NCI-H187 treated with DMSO at 0.1 percent for 48 hours (cell line): ENCODE measurements at places on chromosomes 16 and 17.

DNA sequence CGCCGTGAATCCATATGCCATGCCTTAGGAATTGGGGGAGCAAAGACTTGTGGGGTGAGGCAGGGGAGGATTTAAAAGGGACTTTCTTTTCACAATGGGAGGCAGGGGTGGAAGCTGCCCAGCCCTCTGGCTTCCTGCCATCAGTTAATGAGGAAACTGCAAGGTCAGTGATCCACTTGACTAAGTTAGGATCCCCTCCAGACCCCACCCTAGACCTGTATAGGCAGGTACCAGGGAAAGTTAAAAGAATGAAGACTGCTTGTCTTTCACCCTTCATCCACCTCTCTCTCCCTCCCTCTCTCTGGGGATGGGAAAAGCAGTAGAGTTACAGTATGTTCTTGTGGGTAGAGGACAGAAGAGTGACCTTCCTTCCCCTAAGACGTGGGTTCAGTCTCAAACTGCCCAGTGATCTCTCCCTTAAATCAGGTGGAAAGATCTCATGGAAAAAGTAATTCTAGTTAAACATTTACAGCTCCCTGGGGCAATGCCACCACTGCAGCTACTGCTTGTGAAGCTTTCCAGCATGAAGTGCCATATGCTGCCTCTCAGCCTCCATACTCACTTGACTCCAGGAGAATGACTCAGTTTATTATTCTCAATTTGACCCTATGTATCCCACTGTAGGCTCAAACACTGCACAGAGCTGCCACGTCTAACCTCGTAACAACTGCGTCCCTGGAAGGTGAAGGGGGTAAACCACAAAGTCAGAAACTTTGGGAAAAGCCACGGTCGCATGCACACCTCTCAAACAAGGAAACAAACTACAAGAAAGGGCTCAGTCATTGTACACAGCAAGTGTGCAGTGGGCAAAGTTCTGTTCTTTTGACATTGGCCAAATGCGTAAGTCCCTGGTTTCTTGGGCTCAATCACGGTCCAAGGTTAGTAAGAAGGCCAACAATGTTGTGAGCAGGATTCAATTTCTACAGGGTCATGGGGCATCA lies 1.2 kb downstream of the COA3 start:
- no peak for DNase-seq

- no peak for DNase-seq
Measured at GRCh38 chr17:4072487-4073157, 70.2 kb downstream of the ZZEF1 start.

- no peak for DNase-seq
Measured at GRCh38 chr17:21381076-21381706, 5.0 kb downstream of the KCNJ12 start.

DNA sequence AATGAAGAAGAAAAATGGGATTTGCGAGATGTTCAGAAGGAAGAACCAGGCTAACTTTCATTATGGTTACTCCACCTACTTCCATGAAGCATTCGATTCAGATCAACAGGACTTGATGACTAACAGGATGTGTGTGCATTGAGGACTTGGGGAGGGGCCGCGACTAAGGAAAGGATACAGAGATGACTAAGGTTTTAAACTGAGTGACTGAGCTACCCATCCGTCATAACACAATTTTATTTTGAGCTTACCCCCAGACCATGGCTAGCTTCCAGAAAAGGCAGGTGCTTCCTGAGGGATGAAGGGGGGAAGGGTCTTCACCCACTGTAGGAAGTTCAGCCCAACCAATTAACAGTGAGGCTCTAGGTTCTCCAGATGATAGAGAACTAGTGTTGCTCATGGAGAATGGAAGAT lies 2.5 kb upstream of the CDYL2 start:
- DNase-seq, result no peak

DNA sequence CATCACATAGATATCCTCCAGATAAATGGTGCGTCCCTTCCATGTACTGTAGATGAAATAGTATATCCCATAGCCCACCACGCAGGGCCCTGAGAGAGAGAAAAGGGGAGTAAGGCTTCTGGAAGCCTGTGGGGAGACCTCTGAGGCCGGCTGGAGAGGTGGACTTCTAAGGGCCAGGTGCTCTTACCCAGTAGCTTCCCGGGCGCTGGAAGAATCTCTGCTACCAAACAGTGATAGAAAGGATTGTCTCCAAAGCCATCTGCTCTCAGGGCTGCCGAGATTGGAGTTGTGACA lies 718 bp downstream of the SAT2 start:
- no peak for DNase-seq

DNA sequence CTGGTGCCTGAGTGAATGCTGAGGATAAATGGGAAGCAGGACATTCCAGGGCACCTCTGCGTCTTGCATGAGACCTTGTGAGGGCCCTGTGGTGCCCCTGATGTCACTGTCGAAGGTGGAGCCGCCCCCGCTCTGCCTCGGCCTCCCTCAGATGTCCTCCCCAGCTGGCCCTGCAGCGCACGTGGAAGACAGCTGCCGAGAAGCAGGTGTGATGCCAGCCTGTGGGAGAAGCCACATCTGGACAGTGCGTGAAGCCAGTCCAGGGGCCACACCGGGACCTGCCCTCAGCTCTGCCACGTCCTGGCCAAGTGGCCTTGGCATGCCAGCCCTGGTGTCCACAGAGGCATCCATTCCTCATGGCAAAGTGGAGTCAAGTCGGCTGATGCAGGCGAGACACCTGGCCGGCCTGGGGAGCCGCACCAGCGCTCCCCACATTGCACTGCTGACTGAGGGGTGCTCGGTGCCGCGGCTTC lies 21.6 kb upstream of the METRNL start:
- no peak for DNase-seq

DNA sequence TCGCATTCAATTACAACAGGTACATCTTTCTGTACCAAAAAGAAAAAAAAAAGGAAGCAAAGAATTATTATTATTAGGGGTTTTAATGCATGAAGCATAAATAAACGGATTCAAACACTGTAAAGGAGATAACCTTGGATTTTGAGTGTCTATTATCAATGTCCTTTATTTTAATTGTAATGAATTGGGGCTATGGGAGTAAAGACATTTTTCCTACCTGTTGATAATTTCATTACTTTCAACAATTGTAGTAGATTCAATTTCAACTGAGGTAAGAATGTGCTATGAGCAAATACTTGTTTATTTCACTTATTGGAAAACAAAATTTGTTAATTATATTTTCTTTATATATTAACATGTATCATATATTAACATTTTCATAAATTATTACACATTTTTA lies 855.6 kb downstream of the KCNJ2 start:
- no peak for DNase-seq

- DNase-seq, result no peak
Measured at GRCh38 chr16:69056421-69056820, 49.0 kb upstream of the HAS3 start.

GRCh38 chr17:57666201-57666870 lies 78.8 kb downstream of the CCDC182 start:
- no peak for DNase-seq

- DNase-seq, result no peak
Measured at GRCh38 chr17:2068519-2069051, 13.7 kb downstream of the HIC1 start.

DNA sequence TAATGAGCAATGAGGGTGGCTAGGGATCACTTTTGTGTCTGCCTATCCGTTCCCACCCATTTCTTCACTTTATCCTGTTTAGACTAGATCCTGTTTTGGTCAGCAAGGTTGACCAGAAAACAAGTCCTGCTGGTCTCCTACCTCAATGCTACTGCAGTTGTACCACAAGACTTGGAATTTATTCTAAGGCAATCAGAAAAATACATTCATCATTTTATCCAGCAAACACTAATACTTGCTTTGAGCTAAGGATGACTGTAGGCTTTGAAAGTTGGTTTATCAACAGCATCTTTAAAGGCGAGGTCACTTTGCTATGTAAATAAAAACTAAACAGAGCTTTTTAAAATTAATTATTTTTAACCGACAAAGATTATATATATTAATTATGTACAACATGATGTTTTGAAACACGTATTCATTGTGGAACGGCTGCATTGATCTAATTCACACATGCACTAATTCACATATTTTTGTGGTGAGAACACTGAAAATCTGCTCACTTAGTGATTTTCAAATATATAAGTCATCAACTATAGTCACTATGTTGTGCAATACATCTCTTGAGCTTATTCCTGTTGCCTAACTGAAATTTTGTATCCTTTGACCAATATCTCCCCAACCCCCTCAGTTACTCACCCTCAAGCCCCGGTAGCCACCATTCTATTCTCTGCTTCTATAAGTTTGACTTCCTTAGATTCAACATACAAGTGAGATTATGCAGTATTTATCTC lies 125.9 kb upstream of the HS3ST3A1 start:
- no peak for DNase-seq

DNA sequence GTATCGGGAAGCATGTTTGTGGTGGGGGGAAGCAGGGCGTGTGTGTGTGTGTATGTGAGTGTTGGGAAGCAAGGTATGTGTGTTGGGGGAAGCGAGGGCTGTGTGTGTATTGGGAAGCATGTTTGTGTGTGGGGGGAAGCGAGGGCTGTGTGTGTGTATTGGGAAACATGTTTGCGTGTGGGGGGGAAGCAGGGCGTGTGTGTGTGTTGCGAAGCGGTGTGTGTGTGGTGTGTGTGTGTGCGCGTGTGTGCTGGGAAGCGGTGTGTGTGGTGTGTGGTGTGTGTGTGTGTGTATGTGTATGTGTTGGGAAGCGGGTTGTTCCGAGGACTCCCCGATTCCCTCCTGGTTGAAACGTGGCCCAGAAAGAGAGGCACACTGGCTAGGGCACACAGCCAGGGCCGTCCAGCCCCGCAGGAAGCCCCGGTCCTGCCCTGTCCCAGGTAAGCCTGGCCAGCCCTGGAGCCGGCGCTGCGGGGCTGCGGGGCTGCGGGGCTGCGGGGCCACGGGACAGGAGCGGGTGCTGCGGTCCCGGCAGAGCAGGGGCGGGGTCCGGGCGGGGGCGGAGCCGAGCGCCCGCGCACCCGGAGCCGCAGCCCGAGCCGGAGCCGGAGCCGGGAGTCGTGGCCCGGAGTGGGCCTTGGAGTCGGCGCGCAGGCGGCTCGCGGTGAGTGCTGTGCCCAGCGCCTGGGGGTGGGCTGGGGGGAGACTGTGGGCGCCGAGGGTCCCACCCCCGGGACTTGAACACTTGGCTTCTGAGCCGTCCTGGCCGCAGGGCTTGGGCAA lies at the start of gene NOD2:
TSS of gene NOD2 (plus strand) at position 608 of the 783 bp plus-strand sequence. CDS start 5,890 bp downstream, outside the sequence.
- no peak for DNase-seq

DNA sequence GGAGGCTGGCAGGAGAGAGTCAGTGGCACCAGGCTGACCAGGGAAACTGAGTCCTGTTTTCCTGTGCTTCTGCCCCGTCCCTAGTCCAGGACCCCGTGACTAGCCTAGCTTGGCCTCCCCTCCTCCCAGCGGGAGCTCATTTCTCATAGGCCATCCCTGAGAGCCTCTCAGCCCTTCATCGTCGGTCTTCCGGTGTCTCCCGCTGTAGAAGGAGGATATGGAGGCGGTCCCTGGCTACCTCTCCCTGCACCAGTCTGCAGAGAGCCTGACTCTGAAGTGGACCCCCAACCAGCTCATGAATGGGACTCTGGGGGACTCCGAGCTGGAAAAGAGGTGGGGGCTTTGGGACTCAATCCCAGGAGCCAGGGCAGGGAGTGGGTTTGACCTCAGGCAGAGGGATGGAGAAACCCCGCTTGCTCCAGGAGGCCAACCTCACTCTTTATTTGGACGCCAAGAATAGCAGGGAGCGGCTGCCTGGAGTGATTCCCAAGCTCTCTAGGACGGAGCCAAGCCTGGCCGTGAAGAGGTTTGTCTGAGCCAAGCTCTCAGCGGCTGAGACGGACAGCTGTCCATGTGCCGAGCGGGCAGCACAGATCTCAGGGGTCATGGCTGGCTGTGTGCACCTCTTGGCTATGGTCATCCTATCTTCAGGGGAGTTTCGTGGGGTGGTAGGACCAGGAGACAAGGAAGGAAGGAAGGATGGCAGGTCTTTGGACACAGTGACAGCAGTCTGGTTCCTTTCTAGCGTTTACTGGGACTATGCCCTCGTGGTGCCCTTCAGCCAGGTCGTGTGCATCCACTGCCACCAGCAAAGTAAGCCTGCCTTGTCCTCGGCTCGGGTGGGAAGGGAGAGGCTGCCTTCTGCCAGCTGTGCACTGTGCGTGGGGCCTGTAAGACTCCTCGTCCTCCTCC lies 26.8 kb downstream of the SGSM2 start:
- DNase-seq, result no peak

- no peak for DNase-seq
Measured at GRCh38 chr16:66049865-66050264, 316.6 kb upstream of the CDH5 start.

- DNase-seq, result no peak
Measured at GRCh38 chr16:48862087-48862532, 252.1 kb upstream of the N4BP1 start.

DNA sequence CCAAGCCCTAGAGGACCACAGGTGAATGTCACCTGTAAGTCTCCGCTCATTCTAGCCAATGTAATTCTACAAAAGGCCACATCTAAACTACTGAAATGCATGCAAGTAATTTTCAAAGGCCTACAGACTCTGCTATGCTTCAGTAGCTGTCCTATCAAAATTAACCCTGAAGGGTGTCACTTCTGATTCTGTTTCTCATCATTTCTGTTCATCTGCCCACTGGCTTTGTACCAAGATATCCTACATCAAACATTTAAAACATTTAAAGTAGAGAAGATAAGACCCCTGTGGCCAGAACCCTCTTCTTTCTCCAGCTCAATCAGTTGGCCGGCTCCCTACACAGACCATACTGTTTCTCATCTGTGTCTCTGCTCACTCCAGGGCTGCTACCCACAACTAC lies 21.5 kb downstream of the PHF12 start:
- no peak for DNase-seq

- no peak for DNase-seq
Measured at GRCh38 chr17:75854881-75855309, 240 bp downstream of the WBP2 start.

DNA sequence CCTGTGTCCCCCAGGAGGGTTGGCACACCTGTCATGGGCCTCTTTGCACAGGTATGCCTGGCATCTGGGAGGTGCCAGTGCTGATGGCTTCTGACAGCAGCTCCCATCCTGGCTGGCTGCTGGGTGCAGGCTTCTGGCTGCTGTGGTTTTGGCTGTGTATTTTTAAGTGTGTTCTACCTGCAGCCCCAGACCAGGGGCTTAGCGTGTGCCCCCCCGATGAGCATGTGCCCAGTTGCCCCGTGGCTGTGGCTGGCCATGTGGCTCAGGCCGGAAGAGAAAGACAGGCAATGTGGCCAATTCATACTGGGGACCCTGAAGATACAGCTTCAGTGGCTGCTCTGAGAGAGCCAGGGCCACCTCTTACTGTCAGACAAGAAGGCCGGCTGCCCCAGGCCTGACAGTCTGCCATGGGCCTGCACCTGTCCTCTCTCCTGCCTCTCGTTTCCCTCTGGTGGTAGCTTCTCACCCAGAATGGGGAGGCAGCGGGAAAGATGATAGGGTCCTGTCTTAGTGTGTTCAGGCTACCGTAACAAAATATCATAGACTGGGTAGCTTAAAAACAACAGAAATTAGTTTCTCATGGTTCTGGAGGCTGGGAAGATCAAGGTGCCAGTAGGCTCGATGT lies 37.6 kb upstream of the LGALS9 start:
- DNase-seq, result no peak
